AG04450 (cell line): ENCODE measurements at places on chromosomes 2 and 18. TPM values are rescaled to one million over a fixed set of nuclear protein-coding genes. Genes with fewer than 3 reads are reported as not detected.
A peak's percentile ranks its signal among the peaks of the same experiment; 100 is the strongest.

- no peak for DNase-seq
Observed at GRCh38 chr2:20153131-20153851, 71.6 kb downstream of the SDC1 start.

DNA sequence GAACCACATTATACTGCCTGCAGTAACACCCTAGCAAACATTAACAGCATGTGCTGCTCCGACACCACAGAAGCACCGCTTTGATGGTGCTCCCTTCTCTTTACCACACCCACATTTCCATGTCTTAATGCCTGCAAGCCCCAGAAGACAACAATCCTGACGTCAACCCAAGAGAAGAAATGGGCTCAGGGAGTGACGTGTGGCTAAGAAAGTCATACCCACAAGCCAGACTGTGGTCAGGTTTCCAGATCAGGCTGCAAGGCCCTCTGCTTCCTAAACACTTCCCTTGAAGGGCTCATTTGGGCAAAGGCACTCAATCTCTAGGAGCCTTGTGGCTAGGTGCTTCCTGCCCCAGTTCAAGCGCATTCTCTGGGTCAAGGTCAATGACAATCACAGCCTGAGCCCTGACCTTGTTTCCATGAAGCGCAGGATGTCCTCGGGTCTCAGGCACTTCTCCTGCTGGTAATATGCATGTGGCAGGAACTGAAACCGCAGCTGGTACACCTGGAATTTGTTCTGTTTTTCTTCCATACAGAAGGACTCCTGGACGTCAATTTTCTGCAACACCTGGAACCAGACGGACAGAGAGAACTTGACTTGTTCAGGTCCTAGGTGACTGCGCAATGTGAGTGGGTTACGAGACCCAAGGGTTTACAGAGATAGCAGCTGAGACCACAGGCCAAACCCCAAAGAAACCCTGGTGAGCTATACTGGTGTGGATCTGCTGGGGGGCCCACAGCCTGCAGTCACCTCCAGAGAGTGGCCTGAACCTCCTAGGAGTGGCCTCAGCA lies 67.2 kb downstream of the POLR1A start:
- no peak for DNase-seq

- no peak for DNase-seq
Observed at GRCh38 chr2:64244037-64244416, 99.8 kb upstream of the PELI1 start.

- no peak for DNase-seq
Observed at GRCh38 chr2:123958011-123958410, 67.1 kb upstream of the CNTNAP5 start.

DNA sequence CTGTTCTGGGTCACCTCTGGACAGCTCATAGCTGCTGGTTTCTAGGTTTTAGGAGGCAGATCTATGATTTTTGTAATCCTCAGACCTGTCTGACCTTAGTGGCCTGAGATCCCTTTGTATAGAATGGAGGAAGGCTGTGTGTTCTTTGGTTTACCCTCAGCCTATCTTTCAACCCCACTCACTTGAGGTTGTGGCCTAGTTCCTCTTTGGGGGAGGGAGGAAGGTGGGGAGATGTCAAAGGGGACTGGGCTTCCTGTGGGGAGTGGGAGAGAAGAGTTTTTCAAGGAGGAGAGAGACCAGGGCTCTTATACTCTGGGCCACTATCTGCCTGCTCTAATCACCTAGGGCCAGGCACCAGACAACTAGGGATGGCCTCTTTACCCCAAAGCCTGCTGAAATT lies 28.5 kb downstream of the SEMA4F start:
- DNase-seq = no peak

DNA sequence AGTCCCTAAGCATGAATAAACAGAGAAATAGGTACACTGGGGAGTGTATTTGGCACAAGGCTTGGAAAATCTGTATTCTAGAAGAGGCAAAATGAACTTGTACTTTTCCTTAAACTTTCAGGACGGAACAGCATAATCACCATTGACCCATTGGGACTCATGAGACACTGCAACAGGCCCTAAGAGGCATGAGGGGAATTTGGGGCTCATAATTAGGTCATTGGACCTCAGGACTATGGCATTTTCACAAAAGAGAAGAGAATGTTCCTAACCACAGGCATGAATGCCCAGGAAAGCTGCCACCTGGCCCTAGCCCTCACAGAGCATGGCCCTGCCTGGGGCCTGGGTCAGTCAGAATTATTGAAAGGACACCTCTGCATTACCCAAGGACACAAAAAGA lies 67.9 kb upstream of the PIK3C3 start:
- no peak for DNase-seq

- DNase-seq = no peak
Observed at GRCh38 chr2:147826278-147827087, 18.3 kb upstream of the ACVR2A start.

- DNase-seq = peak; percentile 65
Observed at GRCh38 chr2:213251618-213252017, 32.6 kb upstream of the SPAG16 start.

IL36RN gene
- not detected in 2 replicates for polyA plus RNA-seq

CCDC148 gene
- polyA plus RNA-seq = 0.12 and 0.22 TPM in 2 replicates

GRCh38 chr18:3798032-3798431 lies 348.1 kb downstream of the TGIF1 start:
- no peak for DNase-seq

- DNase-seq = no peak
Observed at GRCh38 chr2:233079953-233080835, 20.1 kb downstream of the INPP5D start.

GRCh38 chr18:7733642-7734041 lies 166.5 kb downstream of the PTPRM start:
- no peak for DNase-seq

GRCh38 chr2:222734703-222735014 lies 63.2 kb downstream of the MOGAT1 start:
- no peak for DNase-seq

ANKRD39 gene
- polyA plus RNA-seq = 3.8 and 6.7 TPM in 2 replicates

MPP4 gene
- 8.6 and 9.1 TPM in 2 replicates for polyA plus RNA-seq

DNA sequence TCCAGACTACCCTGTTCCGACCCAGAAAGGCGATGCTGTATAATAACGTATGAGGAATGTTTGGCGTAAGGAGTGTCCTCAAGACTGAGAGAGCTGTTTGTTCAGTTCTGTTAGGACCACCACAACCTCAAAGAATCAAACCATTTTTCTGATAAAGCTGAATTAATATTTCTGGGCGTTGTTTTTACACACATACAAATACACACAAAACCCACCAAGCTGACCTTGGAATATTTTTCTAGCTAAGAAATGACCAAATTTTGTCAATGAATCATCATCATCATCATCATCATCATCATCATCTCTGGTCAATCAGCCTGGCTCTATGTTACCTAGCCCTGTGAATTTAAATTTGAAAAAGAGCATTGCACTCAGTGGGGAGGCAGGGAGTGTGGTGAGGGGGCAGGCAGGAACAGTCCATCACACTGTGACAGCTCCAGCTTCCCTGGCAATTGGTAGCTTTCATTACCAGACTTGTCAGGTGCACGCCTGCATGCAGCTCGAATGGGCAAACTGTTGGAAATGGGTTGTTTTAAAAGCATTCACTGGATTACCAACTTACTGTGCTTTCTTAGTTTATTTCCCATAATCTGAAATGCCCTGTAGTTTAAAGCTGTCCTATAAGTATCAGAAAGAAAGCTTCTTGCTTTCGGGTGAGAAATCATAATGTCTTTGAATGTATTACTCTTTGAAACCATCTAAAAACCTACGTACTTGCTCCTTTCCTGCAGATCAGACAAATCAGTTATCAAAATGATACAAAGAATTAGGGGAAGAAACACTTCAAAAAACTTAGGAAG lies 6.9 kb upstream of the POU3F3 start:
- DNase-seq = no peak

DNA sequence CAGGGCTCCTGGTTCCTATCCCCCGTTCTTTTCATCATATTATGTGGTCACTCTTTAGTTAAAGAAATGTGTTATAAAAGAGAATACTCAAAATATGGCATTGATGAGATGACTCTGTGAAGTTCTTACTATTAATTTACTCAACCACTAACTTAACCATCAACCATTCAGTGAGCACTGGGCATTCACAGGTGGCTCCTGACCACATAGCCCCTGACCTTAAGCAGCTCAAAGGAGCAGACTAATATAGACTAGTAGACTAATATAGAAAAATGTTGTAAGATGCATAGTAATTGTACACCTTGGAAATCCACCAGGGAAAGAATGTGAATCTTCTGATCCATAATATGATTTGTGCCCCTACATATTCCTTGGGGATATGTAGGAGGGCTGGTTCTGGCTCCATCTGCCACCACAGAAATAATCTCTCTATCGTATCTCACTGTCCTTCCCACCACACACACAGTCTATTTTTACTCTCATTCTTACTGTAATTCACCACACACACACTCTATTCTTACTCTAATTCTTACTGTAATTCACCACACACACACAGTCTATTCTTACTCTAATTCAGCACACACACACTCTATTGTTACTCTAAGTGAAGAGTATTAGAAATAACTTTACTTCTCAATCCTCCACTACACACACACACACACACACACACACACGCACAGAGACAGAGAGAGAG lies 188.9 kb upstream of the ITGA4 start:
- no peak for DNase-seq

GRCh38 chr18:28831908-28832307 lies 655.0 kb upstream of the CDH2 start:
- no peak for DNase-seq

DNA sequence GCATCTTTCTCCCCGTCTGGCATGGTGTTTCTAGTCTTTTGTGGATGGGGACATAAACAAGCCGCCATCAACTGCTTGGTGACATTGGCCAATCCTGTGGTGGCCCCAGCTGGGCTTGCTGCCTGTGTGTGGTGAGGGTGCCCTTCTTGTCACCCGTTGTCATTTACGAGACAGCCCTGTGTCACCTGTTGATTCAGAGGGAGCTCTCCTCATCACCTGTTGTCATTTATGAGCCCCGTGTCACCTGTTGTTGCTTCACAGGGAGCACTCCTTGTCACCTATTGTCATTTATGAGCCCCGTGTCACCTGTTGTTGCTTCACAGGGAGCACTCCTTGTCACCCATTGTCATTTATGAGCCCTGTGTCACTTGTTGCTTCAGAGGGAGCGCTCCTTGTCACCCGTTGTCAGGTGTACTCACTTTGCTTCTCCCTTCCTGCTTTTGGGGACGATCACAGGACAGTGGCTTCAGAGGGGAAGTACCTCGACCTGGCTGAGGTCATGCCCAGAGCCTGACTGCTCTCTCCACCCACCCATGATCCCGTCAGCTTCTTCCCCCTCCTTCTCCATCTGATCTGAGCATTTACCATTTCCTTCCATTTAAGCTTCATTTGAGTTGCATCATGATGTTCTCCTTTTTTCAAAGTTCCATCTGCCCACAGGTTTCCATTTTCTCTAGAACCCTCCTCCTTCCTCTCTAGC lies 29.1 kb downstream of the HPCAL1 start:
- DNase-seq = no peak

PLB1 gene
- 1.4 and 1.6 TPM in 2 replicates for polyA plus RNA-seq

GRCh38 chr2:234091883-234092282 lies 41.4 kb downstream of the SPP2 start:
- DNase-seq = no peak

DNA sequence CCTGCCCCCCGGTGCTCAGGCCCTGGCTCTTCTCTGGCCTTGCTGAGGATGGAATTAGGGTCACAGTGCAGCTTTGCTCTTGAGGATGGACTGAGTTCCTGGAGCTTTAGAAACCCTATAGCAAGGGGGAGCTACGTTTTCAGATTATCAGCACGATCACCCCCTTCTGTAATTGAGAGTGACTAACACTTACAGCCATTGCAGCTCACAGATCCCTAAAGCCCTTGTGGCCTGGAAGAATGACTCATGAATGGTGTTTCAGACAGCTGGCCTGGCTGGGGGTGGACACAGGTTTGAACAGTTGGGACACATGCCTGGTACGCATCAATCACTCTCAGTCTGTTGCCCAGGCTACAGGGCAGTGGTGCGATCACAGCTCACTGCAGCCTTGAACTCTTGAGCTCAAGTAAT lies 79.7 kb upstream of the IGFBP5 start:
- peak; percentile 91 for DNase-seq

SCYGR4 gene
- not detected in 2 replicates for polyA plus RNA-seq

- DNase-seq = no peak
Observed at GRCh38 chr2:62363166-62363565, 142.8 kb downstream of the TMEM17 start.

- no peak for DNase-seq
Observed at GRCh38 chr2:63834401-63834800, 7.3 kb upstream of the UGP2 start.

- no peak for DNase-seq
Observed at GRCh38 chr18:10413722-10414121, 40.7 kb upstream of the APCDD1 start.

GRCh38 chr2:200751786-200752185 lies 59.9 kb upstream of the BZW1 start:
- no peak for DNase-seq

SLC4A3 gene
- polyA plus RNA-seq = 3.3 and 5.2 TPM in 2 replicates

DPYSL5 gene
- not detected in 2 replicates for polyA plus RNA-seq

DNA sequence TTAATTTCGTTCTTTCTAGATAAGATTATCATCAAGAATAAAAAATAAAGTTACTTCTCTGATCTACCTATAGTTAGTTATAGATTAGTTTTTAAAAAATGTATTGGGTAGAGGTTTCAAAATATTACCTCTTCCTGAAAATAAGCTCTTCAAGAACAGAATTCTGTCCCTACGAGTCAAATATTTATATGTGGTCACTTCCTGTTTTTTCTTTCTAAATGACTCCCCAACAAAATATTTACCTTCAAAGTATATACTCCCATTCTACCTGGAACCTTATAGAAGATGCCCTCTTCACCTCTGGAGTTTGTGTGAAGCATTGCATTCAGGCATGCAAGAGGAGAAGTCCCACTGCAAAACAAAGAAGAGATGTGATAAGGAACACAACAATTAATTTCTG lies 72.3 kb downstream of the ASXL2 start:
- DNase-seq = no peak

NAT8 gene
- not detected in 2 replicates for polyA plus RNA-seq

IL1F10 gene
- not detected in 2 replicates for polyA plus RNA-seq

DNA sequence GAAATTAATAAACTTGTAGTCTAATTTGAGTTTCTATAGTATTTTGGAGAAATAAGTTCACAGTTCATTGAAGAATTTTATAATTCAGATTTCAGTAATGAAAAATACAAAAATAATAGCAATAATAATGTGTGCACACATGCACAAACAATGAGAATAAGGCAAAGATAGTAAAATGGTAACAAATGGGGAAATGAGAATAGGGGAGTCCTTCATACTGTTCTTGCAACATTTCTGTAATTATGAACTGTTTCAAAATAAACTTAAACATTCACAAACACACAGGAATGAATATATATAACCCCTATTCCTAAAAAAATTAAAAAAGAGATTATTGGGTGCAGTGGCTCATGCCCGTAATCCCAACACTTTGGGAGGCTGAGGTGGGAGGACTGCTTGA lies 63.9 kb downstream of the SPRED2 start:
- no peak for DNase-seq

L3MBTL4 gene
- 0.05 and 0.06 TPM in 2 replicates for polyA plus RNA-seq

- no peak for DNase-seq
Observed at GRCh38 chr2:223260681-223261080, 208.7 kb downstream of the KCNE4 start.

GRCh38 chr2:23523373-23524260 lies 138.6 kb downstream of the KLHL29 start:
- no peak for DNase-seq

- DNase-seq = no peak
Observed at GRCh38 chr2:69685321-69686048, 41.9 kb upstream of the AAK1 start.

SIX3 gene
- polyA plus RNA-seq = not detected in 2 replicates
